ENCODE measurements at places on chromosomes 4 and X. TPM values are rescaled to one million over a fixed set of nuclear protein-coding genes. Genes with fewer than 3 reads are reported as not detected.

Gene SORBS2
- total RNA-seq, result not detected

Gene GSTCD
- total RNA-seq, result 17.6 TPM

Gene GPR50
- not detected for total RNA-seq

Gene PNMA6A
- 8.1 TPM for total RNA-seq

Gene DAPP1
- total RNA-seq, result not detected

Gene ASB5
- 1.2 TPM for total RNA-seq

Gene GLUD2
- total RNA-seq, result 2.2 TPM

Gene MEPE
- total RNA-seq, result not detected

Gene CLDN34
- total RNA-seq, result not detected

Gene SORCS2
- total RNA-seq, result 0.29 TPM

Gene NMU
- total RNA-seq, result not detected

Gene HELT
- total RNA-seq, result not detected

Gene RNF150
- 0.99 TPM for total RNA-seq

Gene BEX2
- 0.73 TPM for total RNA-seq

Gene GRID2
- not detected for total RNA-seq

Gene ASB12
- total RNA-seq, result under 0.01 TPM

Gene ABLIM2
- under 0.01 TPM for total RNA-seq

Gene ALG13
- total RNA-seq, result 39.7 TPM

Gene MAGEA10
- not detected for total RNA-seq

Gene STBD1
- total RNA-seq, result 10.0 TPM

Gene RAB39B
- total RNA-seq, result 1.7 TPM

Gene KLHL4
- total RNA-seq, result 0.58 TPM

Gene XAGE1A
- not detected for total RNA-seq

Gene SCD5
- 24.1 TPM for total RNA-seq

Gene BEND2
- not detected for total RNA-seq

Gene HSFX4
- total RNA-seq, result not detected

Gene PABPC5
- 2.9 TPM for total RNA-seq

All from smooth muscle cell of trachea (primary cell).